ENCODE measurements at places on chromosomes 1 and 21.

- DNase-seq: no peak
Measured at GRCh38 chr1:10634075-10634427, 159.3 kb downstream of the PEX14 start.

GRCh38 chr1:1206376-1206965, at the start of gene TNFRSF18:
Gene TNFRSF18, minus strand, starts transcription at chr1:1206592. Its CDS starts 21 bp downstream, at chr1:1206571.
- no peak for DNase-seq

- DNase-seq: peak; percentile 49
Measured at GRCh38 chr1:22105611-22106207, 37.2 kb downstream of the WNT4 start.

GRCh38 chr1:116368241-116368640, 4.8 kb upstream of the ATP1A1 start:
- no peak for DNase-seq

DNA sequence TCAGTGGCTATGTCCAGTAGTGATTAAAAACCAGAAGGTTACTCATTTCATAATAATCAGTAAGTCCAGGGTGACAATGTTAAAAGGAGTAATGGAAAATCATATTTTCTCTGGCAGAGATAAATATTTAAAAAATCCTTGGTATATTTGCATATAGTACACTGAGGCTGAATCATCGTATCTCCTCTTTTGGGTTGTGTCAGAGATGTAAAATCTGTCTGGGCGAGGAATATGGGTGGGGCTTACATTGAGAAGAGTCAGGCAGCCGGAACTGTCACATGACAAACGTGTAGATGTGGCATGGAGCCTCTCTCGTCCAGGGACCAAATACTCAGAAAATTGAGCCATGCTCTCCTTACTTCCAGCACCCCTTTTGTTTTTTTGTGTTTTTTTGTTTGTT, 120.9 kb downstream of the FMN2 start:
- no peak for DNase-seq

- DNase-seq: no peak
Measured at GRCh38 chr1:173715538-173715844, 710 bp downstream of the KLHL20 start.

DNA sequence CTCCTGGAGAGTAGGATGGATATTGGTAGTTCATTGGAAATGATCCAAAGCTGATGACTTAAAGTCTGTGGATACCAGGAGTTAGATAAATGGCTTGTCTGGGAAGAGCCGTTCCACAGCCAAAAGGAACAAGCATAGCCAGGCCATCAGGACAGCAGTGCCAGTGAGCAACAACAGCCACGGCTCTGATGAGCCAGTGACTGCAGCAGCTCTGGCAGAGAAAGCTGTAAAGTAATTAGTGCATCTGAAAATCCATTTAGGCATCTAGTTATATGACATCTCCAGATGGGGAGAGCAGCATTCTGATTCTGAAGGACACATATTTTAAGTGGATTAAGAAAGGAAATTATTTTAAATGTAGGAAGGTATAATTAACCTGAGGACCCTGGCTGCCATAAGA, 256.2 kb upstream of the PLXNA2 start:
- no peak for DNase-seq

DNA sequence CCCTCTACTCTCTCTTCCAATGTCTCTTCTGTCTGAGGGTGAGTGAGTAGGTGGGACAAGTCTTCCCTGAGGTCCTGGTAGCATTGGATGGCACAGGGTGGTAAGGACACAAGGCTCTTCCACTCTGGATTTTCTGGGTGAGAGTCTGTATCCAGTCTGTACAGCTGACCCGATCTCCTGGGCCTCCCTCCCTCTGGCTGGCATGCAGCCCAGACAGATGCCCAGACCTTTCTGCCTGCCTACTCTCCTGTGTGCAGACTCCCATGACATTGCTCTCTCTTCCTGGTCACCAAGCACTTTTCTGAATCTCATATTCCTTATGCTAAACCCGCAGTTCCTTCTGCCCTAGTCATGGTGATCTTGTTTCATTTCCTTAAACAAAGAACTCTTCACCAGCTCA, 100.3 kb downstream of the GRIK3 start:
- DNase-seq: no peak

DNA sequence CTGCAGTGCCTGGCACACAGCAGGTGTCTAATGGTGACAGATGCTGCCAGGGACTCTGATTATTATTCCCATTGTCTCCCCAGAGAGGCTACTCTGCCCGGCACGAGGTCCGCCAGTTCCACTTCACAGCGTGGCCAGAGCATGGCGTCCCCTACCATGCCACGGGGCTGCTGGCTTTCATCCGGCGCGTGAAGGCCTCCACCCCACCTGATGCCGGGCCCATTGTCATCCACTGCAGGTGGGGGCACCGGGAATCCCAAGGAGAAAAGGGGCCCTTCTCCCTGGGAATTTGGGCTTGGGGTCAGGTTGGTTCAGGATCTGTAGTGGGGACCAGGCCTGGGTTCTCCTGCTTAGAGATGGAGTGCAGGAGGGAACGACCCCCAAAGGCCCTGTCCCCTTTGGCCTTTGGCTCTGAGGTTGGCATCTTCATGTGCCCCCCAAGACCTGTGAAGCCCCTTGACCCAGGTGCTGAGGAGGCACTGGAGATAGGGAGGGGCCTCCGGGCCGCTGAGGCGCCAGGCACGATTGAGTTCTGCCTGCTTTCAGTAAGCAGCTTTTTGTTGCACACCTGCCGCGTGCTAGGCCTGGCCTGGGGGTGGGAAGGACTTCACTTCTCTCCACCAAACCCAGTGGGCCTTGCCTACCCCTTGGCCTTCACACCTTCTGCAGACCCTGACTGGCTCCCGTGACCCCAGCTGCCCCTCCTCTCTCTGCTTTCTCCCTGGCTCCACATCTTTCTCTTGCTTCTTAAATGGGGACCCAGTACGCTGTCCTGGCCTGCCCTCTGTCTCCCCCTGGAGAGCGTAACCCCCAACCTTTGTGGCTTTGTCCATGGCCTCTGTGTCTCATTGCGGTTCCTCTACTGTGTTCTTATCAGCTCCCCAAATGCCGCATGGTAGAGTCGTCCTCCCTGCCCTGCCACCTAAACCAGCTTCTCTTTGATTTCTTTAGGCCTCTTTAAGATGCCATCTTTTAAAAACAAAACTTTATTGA, 76.4 kb downstream of the PTPRU start:
- no peak for DNase-seq

- no peak for DNase-seq
Measured at GRCh38 chr1:42788021-42788420, 3.2 kb downstream of the TMEM269 start.

GRCh38 chr1:159707472-159708260, 6.7 kb downstream of the CRP start:
- no peak for DNase-seq

- DNase-seq: no peak
Measured at GRCh38 chr1:85042413-85042812, 5.9 kb downstream of the MCOLN3 start.

GRCh38 chr1:80054129-80054528, 1047.6 kb upstream of the ADGRL4 start:
- DNase-seq: peak; percentile 93

DNA sequence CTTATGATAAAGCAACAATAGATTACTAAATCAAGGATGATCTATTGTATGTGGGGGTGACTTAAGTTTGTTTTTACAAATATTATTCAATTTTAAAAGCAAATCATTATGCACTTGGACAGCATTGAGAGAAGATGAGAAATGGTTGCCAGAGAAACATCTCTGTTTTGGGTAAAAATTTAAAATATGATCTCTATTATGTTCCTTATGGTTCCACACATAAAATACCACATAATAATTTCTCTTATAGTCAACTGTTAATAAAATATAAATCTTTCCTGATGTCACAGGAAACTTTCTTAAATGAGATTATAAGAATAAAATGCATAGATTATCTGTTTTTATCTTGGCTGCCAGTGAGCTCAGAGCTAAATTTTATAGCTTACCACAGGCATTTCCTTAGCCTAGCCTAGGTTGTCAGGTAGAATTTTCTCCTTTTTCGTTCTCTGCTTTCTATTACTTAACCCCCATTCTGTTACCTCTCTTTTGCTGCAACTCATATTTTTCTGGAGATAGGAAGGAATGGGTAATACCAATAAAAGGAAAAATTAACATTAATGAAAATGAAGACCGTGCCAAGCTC, 109.7 kb downstream of the TGFB2 start:
- no peak for DNase-seq

DNA sequence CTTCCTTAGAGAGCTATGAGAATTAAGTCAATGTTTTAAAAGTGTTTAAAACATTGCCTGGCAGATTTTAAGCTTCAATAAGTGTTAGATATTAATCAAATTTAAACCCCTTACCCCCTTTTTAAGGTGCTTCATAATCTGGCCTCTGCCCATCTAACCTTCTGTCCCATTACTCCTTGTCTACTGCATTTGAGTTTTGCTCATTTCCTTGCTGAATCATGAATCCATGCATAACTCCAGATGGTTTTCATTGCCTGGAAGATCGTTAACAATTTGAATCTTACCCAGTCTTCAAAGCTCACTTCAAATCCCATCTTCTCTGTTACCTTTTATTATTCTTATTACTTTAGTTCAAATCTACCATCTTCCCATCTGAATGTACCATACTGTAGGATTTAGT, 4.6 kb downstream of the HJV start:
- DNase-seq: no peak

DNA sequence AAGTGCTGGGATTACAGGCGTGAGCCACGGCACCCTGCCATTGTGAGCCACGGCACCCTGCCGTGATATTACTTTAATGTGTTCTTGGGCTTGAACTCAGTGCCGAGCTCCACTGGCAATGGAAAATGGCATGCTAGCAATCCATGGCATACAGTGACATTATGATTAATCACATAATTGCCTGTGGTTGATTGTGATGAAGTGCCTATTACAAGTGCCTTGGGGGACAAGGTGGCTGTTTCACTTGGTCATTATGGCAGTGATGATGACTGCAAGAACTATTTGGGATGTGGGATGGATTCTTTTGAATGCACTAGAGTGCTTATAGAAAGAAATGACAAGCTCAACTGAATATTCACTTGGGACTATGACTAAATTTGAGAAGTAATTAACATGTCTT, 22.3 kb upstream of the HPCAL4 start:
- DNase-seq: no peak

DNA sequence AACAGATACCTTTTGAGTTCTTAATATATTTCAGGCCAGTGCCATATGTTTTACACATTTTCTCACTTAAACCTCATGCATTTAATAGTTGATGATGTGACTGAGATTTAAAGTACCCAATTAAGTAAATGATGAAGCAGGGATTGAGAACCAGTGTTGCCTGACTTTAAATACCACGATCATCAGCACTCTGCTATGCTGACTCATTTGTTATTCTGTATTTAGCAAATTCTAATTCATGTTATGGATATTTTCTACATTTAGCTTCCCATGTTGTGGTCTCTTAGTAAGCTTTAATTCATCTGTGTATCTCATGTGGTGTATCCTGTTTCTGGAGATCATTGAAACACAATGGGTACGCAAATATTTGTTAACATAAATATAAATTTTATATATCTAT, 363.0 kb downstream of the PTBP2 start:
- DNase-seq: no peak

DNA sequence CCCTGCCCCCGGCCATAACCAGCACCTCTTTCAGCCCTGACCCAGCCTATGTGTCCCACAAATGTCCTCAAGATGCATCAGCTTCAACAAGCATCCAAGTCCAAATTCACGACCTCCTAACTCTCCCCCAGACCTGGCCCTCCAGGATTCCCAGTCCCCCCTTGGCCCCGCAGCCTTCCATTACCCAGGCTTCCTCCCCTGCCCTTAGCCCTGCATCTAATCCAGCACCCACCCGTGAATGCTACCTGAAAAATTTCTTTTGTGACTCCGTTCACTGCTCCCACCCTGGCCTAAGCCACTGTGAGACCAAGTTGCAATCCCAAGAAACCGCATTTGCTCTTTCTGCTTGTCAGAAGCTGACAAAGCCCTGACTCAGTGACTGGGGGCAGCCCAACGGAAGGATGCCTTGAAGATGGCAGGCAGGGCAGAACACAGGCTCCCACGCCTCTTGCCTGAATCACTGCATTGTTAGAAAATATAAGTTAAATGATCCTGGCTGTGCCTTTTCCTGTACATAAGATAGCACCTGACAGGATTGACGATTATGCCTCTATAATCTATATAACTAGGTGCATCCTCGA, 939 bp upstream of the MFAP2 start:
- no peak for DNase-seq

DNA sequence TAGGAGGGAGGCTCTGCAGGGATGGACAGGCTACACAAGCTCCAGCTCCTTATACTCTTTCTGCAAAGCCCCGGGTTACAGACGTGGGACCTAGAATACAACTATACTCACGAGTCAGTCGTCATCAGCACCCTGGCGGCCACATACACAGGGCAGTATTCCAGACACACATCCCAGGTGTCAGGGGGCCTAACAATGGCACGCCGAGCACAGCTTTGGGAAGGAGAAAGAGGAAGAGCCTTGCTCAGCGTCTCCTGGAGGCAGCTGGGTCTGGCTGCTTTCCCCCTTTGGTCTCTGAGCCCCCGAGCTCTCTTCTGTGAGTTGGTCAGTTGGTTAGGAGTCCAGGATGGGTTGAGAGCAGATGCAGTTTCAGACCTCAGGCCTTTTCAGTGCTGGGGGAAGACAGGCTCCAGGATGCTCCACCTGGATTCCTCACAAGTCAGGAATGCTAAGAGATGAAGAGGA, 4.5 kb upstream of the POU3F1 start:
- no peak for DNase-seq

- no peak for DNase-seq
Measured at GRCh38 chr1:186195377-186195931, 179.6 kb downstream of the TPR start.

- DNase-seq: no peak
Measured at GRCh38 chr1:229396585-229397206, 37.2 kb downstream of the ACTA1 start.

DNA sequence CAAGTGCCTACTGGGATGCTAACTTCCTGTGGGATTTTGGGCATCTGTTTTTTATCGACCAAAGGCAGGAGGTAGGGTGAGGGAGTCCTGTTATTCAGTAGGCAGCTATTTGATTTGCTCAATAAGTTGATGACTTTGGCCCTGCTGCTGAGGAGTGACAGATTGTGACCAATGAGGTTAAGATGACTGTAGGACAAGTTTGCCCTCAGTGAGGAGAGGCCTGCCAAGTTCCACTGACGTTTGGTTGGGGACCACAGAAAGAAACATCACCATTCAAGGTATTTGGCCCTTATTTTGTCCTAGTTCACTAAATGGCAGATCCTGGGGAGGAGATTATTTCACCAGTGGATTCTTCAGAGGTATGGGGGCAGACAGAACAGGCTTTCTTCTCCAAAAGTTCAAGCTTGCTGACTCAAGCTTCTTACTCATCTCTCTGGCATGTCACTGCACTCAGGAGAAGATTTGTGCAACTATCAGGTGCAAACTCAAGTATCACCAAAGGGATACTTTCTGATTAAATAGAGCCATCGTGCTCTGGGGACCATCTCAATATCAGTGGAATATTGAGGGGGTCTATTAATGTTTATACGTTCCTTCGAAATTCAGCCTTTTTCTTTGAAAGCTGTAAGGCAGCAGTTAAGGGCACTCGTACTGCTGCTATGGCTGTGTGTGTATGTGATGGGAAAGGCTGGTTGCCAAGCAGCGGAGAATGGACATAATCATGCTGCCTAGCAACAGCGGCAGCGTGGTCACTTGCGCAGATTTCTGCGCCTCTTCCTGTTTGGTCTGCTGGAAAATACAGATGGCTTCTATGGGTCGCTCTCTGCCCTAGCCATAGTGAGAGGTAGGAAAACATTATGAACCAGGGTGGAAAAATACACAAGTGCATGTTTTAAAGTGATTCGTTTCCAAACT, 78.7 kb downstream of the PBX1 start:
- peak; percentile 73 for DNase-seq

GRCh38 chr1:230796626-230797025, 49.4 kb downstream of the CAPN9 start:
- DNase-seq: no peak

- no peak for DNase-seq
Measured at GRCh38 chr1:71651214-71651613, 570.4 kb upstream of the ZRANB2 start.
